RWPE1 (cell line): ENCODE measurements at places on chromosomes 7 and 10.
A peak's percentile ranks its signal among the peaks of the same experiment; 100 is the strongest.

- DNase-seq = peak; percentile 46
Measured at GRCh38 chr7:1225441-1226185, 7.1 kb upstream of the UNCX start.

DNA sequence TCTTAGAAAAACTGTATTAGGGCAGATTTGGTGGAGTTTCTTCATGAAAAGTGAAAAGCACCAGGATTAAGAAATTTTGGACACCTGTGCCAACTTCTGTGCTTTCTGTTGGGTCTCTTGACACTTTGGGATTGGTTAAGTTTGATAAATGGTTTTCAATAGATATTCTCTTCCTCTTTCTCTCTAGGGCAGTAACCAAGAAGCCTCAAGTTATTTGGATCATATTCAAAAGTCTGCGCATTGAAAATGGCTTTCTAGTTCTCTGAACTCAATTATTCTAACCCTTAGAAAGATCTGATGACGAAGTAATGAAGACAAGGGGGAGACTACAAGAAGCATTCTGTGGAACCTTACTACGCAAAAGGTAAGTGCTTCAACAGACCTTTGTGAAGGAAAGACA lies 144.0 kb upstream of the CCDC6 start:
- no peak for DNase-seq

DNA sequence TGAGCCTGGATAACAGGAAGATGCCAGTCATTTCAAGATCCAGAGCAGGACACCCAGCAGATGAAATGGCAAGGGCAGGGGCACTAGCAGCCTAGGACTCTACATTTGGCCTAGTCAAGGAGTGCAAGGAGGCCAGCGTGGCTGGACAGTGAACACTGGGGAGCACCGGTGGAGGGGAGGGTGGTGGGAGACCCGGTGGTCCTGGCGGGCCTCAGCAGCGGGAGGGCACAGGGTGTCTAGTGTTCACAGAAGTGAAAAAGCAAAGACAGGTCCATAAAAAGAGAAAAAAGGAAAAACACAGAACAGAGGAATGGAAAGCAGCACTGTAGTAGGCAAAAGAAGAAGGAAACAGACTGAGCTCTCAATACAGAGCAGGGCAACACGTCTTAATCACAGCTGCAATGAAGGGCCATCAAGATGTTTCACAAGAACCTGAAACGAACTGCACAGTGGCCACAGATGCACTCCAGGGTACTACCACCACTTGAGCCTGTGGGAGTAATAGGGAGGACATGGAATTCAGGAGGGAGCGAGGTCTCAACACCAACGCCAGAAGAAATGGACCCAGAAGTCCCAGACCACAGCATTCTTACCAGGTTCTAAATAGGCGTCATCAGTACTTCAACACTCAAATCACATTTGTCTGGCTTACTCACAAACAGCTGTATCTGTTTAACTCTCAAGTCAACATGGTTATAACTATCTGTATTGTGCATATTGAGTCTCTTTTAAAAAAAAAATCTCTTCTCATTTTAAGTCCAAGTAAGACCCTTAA lies 573.7 kb downstream of the PARD3 start:
- DNase-seq = no peak

DNA sequence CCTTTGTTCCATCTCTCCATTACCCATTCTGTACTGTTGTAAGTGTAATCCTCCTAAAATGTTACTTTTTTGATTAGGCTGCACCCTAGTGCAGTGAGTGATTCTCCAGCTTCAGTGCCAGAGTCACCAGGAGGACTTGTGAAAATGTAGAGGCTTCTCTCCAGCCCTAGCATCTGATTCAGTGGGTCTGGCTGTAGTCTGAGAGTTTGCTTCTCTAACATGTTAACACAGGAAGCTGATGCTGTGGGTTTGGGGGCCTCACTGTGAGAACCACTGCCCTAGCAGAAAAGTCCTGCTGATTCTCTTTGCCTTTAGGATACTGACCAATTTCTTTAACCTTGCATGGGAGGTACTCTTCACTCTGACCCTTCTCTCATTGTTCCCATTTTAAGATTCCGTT lies 24.4 kb downstream of the CSGALNACT2 start:
- no peak for DNase-seq

- DNase-seq = no peak
Measured at GRCh38 chr10:110426294-110427181, 71.2 kb upstream of the DUSP5 start.

- DNase-seq = no peak
Measured at GRCh38 chr10:18690541-18690940, 31.3 kb downstream of the ARL5B start.

DNA sequence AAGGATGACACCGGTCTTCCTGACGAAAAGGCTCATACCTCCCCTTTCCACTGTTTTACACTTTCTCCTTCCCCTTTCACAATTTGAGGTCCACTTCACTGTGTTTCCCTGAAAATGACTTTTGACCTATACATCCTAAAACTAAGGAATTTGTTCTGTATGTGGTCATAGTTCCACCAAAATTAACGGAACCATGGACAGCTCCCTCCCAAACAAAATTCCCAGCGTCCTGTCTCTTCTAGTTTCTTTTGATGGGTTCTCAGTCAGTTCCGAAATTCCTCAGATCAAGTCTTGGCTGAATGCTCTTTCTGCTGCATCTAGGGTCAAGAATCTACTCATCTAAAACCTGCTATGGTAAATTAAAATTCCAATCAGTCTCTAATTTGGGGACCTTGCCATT lies 1191.9 kb downstream of the CNTNAP2 start:
- no peak for DNase-seq

DNA sequence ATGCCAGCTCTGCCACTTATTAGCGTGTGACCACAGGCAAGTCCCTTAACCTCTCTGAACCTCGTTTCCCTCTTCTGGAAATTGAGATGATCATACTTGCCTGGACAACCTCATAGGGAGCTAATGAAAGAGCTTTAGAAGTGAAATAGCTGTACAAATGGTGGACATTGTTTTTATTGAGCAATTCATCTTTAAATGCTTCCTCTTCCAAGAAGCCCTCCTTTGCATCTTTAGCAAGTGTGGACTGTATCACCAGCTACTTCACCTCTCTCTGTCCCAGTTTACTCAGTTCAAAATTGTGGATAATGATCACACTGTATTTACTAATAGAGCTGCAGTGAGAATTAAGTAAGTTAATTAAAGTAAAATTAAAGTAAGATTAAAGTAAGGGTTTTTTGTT lies 61.7 kb downstream of the CDH23 start:
- no peak for DNase-seq

DNA sequence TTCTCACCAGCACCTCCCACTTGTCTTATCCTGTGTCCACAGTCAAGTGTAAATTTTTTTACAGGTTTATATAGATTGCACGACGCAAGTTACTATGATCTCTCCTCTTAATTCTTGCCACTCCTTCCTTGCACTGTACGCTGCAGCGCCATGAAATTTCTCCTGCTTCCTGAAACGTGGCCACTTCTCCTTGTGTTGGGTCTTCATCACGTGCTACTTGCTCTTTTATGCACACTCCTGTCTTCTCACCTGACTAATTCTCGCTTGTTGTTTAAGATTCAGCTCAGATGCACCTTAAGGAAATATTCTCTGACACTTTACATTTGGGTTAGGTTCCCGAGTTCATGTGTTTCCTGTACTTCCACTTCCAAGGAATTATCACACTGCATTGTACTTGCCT lies 76.5 kb upstream of the ODAD2 start:
- no peak for DNase-seq

GRCh38 chr7:104327534-104327933 lies 869 bp upstream of the LHFPL3 start:
- no peak for DNase-seq

DNA sequence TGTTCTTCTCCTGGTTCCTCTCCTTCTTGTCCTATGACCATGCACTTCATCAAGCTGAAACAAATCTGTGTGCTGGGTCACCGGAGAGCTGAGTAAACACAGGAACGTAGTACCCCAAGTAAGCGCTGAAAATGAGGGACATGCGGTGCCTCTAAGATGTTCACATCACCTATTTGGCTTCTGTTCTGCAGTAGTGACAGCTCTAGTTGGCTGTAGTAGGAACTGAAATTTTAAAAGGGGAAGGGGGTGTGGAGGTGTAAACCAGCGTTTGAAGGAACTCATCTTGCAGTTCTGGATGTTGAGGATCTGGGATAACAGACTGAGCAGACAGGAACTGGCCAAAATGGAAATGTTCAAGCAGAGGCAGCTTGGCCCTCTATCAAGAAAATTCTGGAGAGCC lies 85.2 kb downstream of the WNT2 start:
- no peak for DNase-seq

- DNase-seq = no peak
Measured at GRCh38 chr10:35605191-35605590, at the start of gene GJD4. Gene GJD4 (plus strand): TSS chr10:35605341. CDS start chr10:35605568, 227 bp downstream.
